ENCODE measurements at places on chromosomes 1 and 21. TPM values are rescaled to one million over a fixed set of nuclear protein-coding genes. Genes with fewer than 3 reads are reported as not detected.

Gene KLF18
- total RNA-seq, result 0.07 TPM

Gene LPAR3
- total RNA-seq, result 3.0 TPM

Gene CDC20
- total RNA-seq, result 251 TPM

Gene IL20
- not detected for total RNA-seq

Gene PPFIA4
- 3.9 TPM for total RNA-seq

Gene PDPN
- total RNA-seq, result 199 TPM

Gene TTC13
- total RNA-seq, result 8.6 TPM

Gene SEMA6C
- 12.3 TPM for total RNA-seq

Gene HPCAL4
- total RNA-seq, result 0.15 TPM

Gene PGLYRP3
- not detected for total RNA-seq

Gene NEXN
- total RNA-seq, result 3.3 TPM

Gene KRTAP13-2
- not detected for total RNA-seq

Gene CRABP2
- total RNA-seq, result 180 TPM

Gene TTC24
- not detected for total RNA-seq

Gene TP73
- total RNA-seq, result 4.7 TPM

Gene GADD45A
- total RNA-seq, result 22.8 TPM

Gene PUM1
- total RNA-seq, result 158 TPM

Gene TCHHL1
- total RNA-seq, result not detected

Gene CR2
- 1.8 TPM for total RNA-seq

Gene ST6GALNAC3
- total RNA-seq, result 11.2 TPM
